ENCODE measurements at places on chromosomes 4 and X.

DNA sequence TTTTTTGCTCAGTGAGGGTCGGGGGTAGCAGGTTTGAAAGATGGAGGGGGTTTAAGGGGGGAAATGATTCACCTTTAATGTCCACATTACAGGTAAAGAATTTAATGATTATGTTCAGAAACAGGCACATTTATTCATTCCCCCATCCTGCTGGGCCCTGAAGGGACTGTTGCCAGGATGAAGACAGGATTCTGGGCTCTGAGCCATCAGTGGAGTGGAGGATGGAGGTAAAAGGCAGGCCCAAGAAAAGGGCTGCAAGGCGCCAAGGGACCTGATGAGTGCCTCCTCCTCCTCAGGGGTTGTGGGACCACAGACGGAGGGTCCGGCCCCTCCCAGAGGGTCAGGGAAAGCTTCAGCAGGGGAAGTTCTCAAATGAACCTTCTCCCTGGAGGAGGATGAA, 40.4 kb upstream of the PROM1 start:
- DNase-seq: no peak

DNA sequence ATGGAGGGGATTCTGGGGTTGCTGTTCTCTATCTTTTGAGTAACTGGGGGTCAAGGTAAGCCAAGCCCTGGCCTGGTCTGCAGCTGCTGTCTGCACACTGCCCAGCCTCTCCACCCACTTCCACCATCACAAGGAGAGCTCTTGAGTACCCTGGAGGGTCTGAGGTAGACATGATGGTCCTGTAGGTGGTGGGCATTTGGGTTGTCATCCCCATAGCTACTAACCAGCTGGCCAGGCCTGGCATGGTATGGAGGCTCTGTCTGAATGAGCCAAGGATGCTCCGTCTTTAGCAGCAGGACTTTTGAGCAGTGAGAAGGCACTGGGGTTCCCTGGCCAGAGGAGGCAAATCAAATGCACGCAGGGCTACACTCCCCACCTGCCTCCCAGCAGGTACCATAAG, 82.7 kb downstream of the NHSL2 start:
- no peak for DNase-seq

- DNase-seq: no peak
Measured at GRCh38 chr4:88788424-88788823, 90.8 kb upstream of the NAP1L5 start.

DNA sequence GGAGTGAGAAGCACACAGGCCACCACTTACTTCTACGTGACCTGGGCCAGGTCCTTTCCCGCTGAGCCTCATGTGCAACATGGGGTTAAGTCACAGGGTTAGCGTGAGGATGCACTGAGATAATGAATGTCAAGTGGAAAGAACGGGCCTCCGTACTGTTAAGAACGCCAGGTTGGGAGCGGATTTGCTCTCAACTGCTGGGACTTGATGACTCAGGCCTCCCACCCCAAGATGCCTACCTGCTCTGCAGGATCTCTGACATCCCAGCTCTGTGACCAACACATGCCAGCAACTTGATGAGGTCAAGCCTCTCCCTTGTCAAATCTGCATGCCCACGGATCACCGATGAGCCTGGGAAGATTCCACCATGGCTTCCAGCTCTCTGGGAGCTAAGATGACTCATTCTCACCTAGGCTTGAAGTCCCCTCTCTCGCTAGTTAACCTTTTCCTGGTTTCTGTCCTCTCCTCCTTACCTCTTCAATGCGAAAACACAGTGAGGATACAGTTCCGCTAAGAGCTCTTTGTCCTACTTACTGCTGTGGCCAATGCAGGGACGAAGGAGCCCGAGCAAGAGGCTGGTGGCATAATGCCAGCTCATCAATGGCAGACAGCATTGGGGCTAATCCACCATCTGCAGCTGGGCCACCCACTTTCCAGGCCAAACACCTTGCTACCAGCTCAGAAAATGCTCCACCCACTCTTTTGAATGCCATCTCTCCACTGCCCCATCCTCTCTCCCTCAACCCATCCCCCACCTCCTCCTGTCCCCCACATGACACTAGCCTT, 67.6 kb downstream of the PJA1 start:
- DNase-seq: no peak

DNA sequence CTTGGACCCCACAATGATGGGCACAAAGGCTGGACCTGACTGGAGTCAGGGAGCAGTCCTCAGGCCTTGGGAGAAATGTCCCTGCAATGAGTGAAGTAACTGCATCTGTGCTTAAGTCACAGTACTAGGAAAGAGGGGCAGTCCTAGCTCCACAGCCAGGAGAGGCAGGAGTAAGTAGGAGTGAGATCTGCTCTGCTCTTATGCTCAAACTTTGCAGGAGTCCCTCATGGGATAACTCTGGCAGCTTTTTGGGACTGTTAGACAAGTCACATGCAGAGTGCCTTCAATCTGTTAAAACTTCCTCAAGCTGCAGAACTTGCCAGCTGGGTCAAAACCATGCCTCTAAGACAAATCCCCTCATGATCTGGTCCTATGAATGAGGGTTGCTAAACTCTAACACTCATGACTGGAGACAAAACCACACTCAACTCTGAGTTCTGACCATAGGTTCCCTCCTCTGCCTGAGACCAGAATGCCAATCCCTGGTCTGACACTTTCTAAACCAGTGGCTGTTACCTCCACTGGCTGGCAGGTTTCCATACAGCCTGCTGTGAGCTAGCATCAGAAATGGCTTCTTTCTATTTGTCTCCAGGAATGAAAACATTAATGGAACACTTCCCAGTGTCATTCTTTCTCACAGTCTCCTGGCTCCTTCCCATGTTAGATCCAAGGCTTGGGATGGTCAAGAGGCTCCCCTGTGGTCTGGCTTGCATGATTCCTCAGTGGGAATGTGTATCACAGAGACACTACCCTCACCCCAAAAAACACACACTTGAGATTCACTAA, 819.3 kb downstream of the PCDH7 start:
- no peak for DNase-seq

- no peak for DNase-seq
Measured at GRCh38 chrX:125131164-125131563, 188.5 kb upstream of the TEX13C start.

GRCh38 chr4:163810755-163811154, 316.3 kb downstream of the TMA16 start:
- no peak for DNase-seq

DNA sequence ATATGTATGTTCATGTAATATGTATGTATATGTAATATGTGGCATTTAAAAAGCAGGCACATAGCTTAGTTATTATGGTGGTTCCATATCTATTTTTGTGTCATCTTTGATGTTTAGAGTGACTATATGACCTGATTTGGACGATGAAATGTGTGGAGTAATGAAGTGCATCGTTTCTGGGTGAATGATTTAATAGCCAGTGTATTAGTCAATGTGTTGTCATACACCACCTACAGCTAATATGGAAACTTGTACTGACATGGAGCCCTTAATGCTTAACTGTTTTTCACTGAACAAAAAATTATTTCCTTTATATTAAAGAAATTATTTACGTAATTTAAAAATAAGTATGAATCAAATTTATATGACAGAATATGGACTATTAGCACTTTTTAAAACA, 292.3 kb upstream of the FSTL5 start:
- DNase-seq: no peak

DNA sequence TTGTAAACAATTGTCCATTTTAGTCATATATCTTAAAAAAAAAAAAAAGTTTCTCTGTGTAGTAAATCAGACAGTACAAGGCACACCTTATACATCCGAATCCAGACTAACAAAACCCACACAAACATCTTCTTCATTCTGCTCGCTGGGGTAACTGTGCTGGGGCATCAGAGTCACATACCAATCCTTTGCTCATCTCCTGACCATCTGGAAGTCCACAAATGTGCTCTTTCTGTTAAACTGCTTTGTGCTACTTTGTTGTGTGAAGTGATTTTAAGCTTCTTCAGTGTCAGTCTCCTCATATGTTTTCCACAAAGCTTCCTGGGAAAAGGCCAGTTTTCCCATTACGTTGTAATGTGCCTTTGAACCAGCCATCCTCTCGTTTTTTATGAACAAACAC, 86.2 kb upstream of the CBR4 start:
- DNase-seq: no peak

- no peak for DNase-seq
Measured at GRCh38 chr4:54144661-54145171, 44.8 kb downstream of the GSX2 start.

DNA sequence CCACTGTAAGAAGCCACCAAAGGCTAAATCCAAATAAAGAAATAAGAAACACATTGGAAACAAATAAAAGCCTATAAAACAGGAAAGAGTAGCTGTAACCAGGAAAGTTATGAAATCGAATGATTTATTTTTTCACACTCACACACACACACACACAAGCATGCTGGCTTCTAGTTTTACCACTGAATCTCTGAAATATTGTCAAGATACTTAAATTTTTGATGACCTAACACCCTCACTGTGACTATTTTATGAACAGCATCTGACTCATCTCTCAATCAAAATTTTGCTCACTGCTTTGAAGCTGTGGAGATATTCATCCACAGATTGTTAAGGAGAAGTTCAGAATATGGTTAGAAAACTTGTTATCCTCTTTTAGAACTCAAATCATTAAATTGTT, 13.9 kb upstream of the GABRB1 start:
- DNase-seq: no peak

GRCh38 chrX:48505481-48505880, 3.3 kb upstream of the PORCN start:
- no peak for DNase-seq

DNA sequence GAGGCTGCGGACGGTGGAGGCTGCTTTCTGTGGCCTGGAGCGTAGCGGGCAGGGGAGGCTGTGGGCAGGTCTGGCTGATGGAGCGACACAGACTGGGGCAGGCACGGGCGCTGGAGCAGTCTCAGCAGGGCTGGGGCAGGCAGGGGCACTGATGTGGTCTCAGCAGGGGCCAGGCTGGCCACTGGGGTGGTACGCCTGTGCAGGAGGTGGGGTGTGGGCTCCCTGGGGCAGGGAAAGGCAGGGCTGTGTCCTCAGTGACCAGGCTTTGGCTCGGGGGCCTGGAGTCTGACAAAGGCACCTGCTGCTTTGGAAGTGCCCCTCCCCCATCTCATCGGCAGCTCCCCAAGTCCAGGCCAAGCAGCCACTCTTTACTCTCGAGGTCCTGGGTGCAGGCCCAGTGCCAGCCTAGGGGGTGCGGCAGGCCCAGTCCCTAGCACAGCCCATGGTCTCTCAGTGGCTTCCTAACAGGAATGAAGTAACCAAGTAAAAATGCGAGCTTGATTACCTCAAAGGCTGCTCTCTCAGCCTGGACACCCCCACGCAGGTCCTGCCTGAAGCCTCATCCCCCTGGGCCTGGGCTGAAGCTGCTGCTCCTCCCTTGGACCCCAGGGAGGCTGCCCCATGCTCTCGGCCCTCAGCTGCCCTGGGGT, 55.5 kb downstream of the ADRA2C start:
- no peak for DNase-seq

DNA sequence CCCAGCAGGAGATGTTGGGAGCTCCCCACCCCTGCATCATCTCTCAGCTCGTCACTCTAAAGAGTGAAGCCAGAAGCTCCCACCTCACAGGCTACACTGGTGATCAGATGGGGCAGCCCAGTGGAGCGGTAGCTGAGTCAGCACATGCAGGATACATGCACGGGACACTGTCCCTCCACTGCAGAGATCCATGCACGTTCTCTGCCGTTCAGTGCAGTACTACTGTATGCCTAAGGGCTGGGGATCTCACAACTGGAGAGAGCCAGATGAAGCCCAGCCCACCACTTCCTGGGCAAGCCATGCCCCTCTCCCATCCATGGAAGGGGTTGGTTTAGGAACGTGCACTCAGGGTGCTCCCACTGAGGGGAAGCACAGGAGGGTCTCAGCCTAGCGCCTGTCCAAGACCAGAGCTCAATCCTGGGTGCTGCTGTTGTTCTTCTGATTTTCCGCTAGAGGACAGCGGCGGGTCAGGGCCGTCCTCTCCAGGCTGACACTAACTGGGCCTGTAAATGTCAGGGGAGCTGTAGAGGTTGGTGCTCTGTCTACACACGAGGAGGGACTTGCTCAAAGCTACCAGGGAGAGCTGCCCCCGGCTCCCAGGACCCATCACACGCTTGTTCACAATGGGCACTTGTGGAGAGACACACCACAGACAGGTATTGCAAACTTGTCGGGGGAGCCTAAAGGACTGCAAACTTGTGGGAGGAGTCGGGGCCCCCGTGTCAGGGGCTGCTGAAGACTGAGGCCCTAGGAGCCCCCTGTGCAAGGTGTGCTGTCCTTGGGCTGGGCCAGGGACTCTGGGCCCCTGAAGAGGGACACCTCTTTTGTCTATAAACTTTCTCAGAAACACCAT, 18.2 kb upstream of the ABLIM2 start:
- DNase-seq: no peak

DNA sequence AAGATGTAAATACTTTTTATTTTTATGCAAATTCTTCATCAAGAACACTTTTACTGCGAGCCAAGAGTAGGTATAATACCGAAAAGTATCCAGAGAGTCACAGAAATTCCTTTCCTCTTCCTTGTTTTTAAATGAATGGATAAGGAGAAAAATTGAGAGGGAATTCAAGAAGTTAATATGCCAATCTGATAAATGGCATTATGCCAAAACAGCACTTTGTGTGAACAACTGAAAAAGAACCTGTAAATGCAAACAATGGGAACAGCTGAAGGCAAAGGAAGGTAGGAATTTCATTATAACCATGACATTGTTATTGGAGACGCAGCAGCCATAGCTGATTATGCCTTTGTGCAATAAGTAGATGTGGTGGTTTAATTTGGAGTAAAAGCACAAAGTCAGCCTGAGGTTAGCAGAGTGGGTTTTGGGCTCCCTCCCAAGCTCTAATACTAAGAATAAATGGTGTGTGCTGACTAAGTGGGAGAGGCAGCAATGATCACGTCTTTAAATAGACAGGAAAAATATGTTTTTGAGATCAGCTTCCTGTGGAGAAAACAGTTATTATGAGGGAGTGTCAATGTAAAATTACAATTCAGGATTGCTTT, 209.8 kb upstream of the NDST4 start:
- no peak for DNase-seq

DNA sequence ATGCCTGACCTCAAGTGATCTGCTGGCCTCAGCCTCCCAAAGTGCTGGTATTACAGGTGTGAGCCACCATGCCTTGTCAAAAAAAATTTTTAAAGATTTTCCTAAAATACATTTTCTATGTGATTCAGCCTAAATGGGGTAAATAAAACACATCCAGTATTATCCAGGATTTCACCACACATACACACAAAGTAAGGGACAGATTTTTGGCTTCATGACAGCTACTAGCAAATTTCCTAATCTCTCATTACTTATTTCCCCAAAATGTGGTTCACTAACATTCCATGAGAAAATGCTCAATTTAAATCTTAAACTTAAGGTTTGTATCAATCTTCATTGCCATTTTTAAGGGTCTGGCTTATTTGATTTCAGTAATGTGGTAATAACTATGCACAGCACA, 348.5 kb upstream of the INTU start:
- DNase-seq: no peak

DNA sequence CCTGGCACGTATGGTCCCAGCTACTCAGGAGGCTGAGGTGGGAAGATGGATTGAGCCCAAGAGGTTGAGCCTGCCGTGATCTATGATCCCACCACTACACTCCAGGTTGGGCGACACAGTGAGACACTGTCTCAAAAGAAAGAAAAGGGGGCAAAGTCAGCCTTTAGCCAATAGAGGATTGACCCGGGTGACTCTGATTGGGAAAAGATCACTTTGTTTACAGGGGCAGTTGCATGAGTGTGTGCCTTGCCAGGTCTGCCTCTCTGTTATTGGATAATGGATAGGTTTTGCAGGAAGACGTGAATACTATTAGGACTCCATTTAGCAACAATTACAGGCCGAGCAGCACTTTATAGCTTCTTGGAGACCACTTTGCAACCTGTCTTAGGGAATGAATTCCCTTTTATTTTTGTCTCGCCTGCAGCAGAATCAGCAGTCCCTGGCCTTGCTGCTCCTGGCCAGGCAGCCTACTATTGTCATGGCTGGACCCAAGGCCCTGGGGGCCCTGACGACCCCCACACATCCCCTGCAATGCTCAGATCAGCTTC, 103.2 kb upstream of the PSAPL1 start:
- no peak for DNase-seq

All from posterior cingulate gyrus (tissue), 11 donors.